ENCODE measurements at places on chromosomes 2 and 18.

DNA sequence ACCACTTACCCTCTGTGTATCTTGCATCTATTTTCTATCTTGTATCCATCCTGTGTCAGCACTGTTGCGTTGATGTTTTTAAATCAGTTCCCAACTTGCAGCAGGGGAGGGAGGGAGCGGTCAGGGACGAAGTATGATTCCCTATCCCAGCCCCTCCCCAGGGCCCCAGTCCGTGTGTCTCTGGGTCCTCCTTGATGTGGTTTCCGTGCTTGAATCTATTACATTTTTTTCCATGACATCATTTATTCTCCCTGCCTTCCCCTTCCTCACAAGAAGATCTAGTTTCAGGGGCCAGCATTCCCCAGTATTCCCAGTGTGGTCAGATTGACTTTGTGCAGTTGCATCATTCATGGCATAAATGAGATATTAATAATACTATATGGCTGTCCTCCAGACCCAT is 479.3 kb downstream of the PTPRM start:
- no peak for DNase-seq

DNA sequence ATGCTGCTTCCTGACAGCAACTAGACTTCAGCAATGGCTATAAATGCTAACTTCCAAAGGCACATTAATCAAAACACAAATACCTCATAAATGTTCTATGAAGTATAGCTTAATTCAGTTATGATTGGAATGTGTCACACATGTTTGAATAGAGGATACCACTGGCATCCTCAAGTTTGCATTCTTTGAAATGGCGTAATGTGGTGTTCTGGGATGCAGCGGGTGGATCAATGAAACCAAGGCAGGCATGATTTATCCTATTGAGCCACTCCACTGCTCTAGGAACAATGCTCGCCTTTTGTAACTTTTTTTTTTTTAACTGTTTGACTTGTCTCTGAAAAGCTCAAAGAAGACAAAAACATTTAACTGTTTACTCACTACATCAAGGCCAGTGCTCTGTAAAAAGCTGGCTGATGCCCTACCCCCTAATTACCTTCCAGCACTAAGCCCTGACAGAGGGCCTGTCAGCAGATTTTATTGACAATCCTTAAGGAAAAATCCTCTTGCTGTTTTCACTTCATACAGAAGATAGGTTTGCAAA is 278.8 kb upstream of the SESTD1 start:
- no peak for DNase-seq

DNA sequence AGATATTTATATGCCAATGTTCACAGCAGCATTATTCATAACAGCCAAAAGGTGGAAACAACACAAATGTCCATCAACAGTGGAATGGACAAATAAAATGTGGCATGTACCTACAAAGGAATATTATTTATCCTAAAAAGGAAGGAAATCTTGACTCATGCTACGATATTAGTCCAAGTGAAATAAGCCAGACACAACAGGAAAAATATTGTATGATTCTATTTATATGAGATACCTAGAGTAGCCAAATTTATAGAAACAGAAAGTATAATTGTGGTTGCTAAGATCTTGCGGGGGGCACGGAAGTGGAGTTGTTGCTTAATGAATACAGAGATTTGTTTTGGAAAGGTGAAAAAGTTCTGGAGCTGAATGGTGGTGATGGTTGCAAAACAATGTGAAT is 33.0 kb upstream of the CCDC150 start:
- no peak for DNase-seq

- DNase-seq, result no peak
Observed at GRCh38 chr2:185391543-185391942, 347.1 kb upstream of the FSIP2 start.

GRCh38 chr2:241068136-241068941 is 33.7 kb downstream of the MTERF4 start:
- DNase-seq, result no peak

GRCh38 chr2:172806493-172806892 is 70.8 kb downstream of the RAPGEF4 start:
- no peak for DNase-seq

- peak; percentile 27 for DNase-seq
Observed at GRCh38 chr2:234289834-234290590, 206.9 kb downstream of the ARL4C start.

DNA sequence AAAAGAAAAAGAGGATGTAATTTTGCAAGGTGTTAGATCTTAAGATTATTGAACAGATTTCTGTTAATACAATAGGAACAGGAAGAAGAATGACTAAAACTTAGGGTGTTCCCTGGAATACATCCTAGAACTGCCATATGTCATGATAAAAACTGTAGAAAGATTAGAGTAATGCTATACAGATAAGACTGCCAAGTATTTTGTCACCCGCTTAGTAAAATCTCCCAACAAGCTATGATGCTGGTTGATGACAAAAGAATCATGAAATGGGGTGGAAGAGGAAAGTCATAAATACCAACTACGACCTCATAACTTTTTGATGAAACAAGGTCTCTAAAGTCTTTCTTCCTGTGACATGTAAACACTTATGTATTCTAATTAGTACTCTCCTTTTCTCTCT is 163.6 kb upstream of the COL3A1 start:
- no peak for DNase-seq

GRCh38 chr2:142650601-142651000 is 226.9 kb upstream of the KYNU start:
- no peak for DNase-seq

GRCh38 chr2:117933884-117934354 is 80.0 kb downstream of the CCDC93 start:
- no peak for DNase-seq

All from activated CD4-positive, alpha-beta T cell treated with anti-CD3 and anti-CD28 coated beads, Interleukin-2, amount 50 U/mL, for 1 hour (primary cell).